Skin of body (tissue), 3 donors: ENCODE measurements at places on chromosomes 2 and 18.

- DNase-seq: no peak
Measured at GRCh38 chr2:235206980-235207579, 255.3 kb downstream of the SH3BP4 start.

GRCh38 chr2:147739508-147739907 lies 105.3 kb upstream of the ACVR2A start:
- DNase-seq: no peak

DNA sequence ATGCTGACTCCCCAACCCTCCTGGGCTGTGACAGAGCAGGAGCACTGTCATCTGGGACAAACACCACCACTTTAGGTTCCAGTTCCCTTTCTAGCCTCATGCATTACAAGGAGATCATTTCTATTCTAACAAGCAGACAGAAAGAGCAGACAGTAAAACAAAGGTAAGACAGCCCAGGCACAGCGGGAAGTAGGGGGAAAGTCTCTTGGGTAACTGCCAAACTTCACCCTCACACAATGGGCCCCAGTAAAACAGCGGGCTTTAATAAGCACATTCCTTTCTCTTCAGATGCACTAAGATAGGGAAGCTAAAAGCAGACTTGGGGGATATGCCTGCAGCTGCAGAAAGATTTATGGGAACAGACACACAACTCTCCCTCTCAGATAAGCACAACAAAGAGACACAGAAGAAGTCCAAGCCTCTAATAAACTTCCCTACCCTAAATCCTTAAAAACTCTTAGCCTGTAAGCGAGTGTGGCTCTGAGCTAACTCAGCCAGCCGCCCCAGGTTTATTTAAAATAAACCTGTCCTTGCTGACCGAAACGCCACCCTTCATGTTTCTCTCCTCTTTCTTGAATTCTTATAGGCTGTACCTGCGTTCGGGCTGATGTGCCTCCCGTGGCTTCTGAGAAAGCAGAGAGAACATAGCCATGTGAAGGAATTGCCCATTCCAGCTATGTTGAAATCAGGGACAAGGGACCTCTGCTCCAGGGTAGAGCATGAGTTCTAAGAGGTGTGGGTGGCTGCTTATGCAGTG lies 726.8 kb upstream of the DDX18 start:
- DNase-seq: no peak

DNA sequence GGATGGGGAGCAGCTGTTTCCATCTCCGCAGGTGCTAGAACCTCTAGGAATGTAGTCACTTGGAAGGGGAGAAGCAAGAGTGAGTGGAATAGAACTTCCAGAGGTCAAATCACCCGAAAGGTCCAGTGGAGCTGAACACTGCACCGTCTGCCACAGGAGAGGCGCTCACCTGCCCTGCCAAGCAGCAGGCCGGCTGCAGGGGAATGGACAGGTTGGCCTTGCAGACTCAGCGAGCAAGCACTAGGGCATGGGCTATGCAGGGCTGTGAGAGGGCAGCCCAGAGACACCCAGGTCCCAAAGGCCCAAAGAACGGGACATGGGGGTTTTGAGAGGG lies 214.2 kb downstream of the TNS1 start:
- DNase-seq: no peak

DNA sequence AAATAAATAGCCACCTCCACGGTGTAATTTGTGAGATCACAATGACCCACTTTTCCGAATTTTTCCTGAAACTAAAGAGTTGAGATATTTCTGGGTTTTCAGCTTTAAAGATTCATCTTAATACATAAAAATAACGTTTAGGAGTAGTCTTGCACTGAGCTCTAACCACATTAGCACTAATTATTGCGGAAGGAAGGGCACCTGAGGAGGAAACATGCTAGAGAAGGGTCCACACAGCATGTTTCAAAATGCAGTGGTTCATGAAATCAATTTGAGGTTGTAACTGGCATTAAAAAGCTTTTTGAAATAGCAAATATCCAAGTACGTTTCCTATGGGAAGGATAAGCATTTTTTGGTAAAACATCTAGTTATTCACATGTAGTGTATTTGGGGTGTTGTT lies 8.4 kb downstream of the INPP4A start:
- no peak for DNase-seq

DNA sequence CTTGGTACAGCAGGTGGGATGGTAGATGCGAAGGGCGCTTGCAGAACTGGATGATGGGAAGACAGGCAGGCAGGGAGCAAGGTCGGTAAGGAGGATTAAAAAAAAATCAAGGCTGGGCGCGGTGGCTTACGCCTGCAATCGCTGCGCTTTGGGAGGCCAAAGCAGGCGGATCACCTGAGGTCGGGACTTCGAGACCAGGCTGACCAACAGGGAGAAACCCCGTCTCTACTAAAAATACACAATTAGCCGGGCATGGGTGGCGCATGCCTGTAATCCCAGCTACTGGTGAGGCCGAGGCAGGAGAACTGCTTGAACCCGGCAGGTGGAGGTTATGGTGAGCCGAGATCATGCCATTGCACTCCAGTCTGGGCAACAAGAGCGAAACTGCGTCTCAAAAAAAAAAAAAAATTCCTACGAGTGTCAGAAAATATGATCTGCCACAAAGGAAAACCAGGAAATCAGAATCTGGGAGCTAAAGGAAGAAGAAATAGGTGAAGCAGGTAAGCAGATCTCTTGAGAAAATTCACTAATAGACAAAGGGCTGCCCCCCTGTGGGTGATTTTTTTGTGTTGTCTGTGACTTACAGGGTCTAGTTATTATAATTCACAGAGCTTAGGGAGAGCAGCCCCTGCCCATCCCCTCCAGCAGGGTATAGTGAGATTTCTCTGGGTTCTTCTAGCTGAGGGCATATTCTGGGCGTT lies 46.2 kb downstream of the C2orf42 start:
- no peak for DNase-seq
